ENCODE measurements at places on chromosomes 3 and 15.

- DNase-seq, result no peak
Observed at GRCh38 chr3:18194431-18194830, 230.7 kb downstream of the SATB1 start.

DNA sequence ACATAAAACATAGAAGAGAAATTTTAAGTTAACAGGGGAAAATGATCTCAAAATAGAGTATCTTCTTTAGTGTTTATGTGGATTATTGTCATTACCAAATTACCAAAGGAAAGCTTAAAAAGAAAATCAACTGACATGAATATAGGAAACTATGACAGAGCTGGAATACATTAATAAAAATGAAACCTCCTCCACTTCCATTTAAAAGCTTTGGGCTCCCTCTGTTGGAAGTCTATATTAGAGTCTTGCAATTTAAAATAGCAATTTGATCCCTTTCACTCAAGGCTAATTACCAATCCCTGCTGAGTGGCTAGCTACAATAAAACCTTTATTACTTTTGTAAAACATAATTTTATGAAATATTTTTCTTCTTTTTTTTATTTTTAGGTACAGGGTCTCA is 61.4 kb upstream of the IMPG2 start:
- peak; percentile 6 for DNase-seq

DNA sequence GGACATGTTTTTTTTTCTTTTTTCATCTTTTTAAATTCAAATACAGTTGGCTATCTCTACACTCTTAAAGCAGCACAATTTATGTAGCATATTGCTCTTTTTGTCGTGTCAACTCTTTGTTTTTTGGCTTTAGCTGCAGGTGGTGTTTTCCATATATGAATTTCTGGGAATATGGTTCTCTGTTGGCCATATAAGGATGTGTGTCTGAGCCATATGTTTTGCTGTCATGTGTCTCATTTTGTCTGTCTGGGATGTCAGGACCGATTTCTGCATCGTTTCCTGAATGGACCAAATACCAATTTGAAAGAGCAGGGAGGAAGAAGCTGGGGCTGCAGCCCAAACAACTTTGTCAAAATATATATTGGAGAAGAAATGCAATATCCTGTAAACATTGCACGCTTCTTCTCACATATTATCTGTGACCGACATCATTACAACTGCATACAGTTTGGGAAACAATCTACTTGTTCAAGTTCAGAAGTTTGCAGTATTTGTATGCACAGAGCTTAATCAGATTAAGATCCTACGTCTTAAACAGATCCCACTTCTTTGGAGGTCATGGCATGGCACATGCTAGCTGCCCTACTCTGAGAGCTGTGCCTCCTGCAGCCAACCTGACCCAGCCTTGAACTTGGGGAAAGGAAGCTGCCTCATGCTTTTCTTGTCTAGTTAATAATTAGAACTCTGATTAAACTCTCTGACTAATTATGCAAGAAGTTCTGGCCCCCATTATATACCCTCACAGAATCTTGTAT is 4.0 kb upstream of the SATB1 start:
- no peak for DNase-seq

GRCh38 chr3:189458528-189458927 is 172.7 kb upstream of the TP63 start:
- no peak for DNase-seq

GRCh38 chr3:61158667-61159066 is 92.6 kb downstream of the FHIT start:
- DNase-seq, result no peak

GRCh38 chr3:123119802-123120201 is 53.0 kb downstream of the PDIA5 start:
- peak; percentile 45 for DNase-seq

DNA sequence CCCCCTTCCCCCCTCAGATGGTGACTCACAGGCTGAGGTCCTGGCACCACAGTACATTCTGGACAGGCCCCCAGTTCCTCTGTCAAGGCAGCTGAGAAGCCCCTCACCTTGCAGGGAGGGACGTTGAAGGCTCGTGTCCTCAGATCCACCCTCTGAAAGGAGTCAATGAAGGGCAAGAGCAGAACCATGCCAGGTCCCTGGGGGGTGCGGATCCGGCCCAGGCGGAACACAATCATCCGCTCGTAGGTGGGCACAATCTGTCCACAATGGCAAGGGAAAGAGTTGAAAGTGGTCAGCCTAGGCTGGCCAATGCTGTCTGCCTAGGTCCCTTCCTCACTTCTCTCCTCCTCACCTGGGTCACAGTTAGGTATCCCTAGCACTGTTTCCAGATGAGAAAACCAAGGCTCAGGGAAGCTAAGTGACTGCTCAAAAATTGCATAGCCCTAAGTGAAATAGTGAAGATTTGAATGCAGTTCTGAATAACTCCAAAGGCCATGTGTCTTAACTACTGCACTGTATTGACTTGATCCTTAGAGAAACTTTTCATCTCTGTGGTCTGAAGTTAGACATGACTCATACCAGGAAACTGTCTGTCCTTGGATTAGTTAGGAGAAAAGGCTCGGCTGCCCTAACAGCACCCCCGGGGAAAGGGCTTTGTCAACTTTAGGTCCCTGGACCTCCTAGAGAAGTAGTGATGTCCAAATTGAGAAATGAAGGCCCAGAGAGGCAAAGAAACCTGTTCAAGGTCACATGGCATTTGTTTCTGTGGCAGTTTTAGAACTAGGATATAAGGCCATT is 2.9 kb downstream of the STOML1 start:
- DNase-seq, result no peak

- DNase-seq, result no peak
Observed at GRCh38 chr15:81955382-81956062, 90.3 kb downstream of the MEX3B start.

- DNase-seq, result no peak
Observed at GRCh38 chr3:183226333-183226890, 26.6 kb upstream of the B3GNT5 start.

DNA sequence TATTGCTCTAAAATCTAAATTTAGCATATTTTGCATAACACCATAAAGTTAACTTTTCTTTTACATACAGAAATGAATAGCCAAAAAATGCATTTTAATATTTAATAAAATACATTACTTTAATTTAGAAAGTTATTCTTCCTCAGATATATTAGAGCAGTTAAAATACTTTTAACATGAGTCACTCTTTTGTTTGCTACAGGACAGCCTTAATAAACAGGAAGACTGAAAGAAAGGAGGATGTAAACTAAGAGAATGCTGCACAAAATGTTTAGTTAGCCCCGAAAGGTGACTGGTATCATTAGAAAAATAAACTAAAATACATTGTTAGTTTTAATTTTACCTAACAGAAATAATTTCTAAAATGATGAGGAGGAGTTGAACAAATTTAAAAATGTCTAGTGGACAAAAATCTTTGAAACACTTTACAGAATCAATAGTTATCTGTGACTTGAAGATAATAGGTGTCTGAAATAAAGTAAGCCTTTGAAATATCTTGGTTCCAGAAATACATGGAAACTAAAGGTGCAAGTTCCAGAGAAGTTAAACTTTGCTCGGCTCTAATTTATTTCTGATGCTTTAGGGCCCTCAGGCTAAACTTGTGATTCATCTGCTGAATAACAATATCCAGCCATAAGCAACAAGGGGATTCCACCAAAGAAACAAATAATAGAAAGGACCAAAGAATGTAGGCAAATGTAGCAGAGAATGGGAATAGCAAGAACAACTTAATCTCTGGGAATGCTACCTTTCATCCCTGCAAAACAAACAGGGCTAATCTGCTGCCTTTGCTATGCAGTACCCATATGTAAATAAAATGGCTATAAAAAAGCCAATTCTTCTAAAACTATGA is 138.3 kb upstream of the UBP1 start:
- DNase-seq, result peak; percentile 14

GRCh38 chr3:124084022-124084881 is 92.3 kb upstream of the ROPN1 start:
- no peak for DNase-seq

DNA sequence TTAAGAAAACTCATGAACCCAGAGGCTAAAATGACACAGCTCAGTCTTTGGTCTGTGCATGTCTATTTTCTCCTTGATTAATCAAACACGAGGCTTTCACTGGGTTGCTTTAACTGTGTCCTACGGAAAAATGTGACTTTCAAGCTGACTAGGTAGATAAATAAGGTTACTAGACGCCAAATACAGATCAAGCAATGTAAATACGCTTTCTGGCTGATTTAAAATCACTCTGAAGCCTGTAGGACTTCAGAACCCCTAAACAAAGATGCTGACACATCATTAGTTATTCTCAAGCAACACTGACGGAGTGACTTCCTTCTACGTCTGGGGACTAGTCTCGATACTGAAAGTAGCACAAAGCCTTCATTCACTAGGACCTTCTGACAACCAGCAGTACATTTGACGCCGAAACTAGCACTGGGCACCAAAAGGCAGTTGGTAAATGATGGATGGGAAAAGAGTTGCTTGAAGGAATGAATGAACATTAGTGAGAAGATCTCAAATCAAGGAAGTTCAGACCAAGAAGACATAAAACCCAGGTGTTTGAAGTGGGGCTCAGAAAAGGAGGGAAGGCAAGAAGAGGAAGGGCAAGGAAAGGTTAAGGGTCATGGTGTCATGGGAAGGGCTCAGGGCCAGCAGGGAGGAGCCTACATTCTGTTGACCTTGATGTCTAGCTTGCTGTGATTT is 67.1 kb upstream of the CDV3 start:
- no peak for DNase-seq

GRCh38 chr3:183503746-183504145 is 51.8 kb downstream of the KLHL6 start:
- DNase-seq, result no peak

- no peak for DNase-seq
Observed at GRCh38 chr3:67389176-67389575, 265.2 kb downstream of the SUCLG2 start.

DNA sequence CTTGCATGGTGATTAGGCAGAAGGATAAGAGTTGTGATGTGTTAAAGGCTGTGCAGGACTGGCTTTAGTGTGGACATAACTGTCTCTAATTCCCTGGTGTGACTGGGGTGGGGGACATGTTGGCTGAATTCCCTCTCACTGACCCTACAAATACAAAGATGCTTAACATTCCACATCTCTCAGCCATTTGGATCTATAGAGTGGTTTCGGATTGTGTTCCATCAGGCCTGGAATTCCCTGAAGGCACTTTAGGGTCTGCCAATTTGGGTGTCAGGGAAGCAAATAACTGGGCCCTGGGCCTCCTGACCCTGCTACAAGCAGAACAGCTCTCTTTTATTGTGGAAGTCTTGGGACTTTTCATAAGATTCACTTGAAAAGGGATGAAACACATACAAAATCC is 56.2 kb downstream of the ARHGEF26 start:
- peak; percentile 29 for DNase-seq

- DNase-seq, result no peak
Observed at GRCh38 chr3:152176241-152176640, 92.5 kb upstream of the MBNL1 start.

GRCh38 chr3:9253327-9253726 is 3.9 kb upstream of the SRGAP3 start:
- no peak for DNase-seq

- no peak for DNase-seq
Observed at GRCh38 chr3:27349832-27350231, 19.4 kb downstream of the NEK10 start.

DNA sequence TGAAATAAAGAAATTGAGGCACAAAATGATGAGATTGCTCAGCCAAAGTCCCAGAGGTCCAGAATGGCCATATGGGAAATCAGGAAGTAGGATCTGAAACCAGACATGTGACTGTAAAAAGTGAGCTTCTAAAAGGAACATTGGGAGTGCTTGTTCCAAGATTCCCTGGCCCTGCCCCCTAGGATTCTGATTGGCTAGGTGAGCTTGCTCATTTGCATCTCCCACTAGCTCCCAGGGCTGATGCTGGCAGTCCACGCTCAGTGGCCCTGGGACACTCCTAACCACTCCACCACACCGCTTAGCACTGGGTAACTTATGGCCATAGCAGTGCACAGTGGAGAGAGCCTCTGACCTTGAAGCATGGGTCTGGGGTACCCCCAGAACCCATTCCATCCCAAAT is 326.7 kb downstream of the NTRK3 start:
- no peak for DNase-seq

DNA sequence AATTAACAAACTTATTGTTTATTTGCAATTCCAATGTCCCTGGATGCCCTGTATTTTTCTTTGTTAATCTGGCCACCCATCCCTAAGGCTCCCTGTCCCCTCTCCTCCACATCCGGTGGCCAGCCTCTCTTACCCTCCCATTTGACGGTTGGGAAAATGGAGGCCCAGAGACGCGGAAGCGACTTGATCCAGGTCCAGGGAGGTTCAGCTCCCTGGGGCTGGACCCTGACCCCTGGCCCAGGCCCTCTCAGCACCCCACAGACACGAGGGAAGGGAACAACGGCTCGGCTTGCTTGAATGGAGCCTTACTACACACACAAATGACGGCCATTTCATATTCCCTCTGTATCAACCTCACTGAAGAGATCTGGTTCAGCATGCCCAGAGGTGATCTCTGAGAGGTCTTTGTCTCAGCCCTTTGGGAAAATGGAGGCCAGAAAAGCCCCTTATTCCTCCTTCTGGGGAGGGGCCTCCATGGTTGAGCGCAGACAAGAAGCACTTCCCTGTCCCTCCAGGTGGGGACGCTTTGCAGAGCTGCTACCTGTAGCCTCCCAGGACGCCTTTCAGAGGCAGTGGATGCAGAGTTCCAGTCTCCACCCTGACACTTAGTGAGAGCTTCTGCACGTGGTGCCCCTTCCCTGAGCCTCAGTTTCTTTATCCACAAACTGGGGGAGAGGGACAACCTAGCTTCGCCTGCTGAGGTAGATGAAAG is 82.1 kb downstream of the ATP2B2 start:
- no peak for DNase-seq

DNA sequence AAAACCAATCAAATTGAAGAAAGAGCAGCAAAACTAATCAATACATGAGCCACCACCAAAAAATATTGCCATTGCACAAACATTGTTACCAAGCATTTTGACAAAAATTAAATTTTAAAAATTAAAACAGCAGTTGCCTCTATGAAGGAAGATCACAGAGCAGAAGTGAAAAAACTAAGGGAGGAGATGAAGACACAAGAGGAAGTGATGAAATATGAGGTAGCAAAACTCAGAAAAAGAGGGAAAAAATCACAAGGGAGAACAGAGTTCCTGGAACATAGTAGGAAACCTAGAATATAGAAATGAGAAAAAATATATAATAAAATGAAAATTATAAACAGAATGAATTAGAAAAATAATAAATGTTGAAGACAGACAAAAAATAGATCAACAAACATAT is 7.3 kb upstream of the SERPINI2 start:
- DNase-seq, result no peak

GRCh38 chr3:172561897-172562640 is 38.8 kb upstream of the TNFSF10 start:
- no peak for DNase-seq

GRCh38 chr3:34301313-34301712 is 502.9 kb downstream of the PDCD6IP start:
- DNase-seq, result peak; percentile 17

GRCh38 chr15:44536962-44537734 is at the start of gene EIF3J:
EIF3J (plus strand) TSS chr15:44537147; CDS start chr15:44537195, 48 bp downstream.
- DNase-seq, result peak; percentile 94

GRCh38 chr3:55368366-55368765 is 118.7 kb downstream of the WNT5A start:
- DNase-seq, result no peak

DNA sequence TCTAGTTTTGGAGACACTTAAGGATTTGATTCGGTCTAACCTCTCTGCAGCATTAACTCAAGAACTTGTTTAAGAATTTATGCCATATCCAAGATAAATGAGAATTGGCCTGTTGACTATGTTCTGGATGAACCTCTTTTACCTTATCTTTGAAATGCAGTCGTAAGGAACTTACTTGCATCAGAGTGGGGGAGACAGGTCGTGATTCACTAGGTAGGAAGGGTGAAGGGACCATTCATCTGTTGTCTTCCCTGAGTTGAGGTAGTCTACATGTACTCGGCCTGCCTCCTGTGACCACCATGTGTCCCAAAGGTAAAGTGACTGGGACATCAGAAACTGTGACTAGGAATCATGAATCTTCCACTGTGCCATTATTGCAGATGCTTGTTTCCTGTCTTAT is 248.0 kb upstream of the P2RY1 start:
- no peak for DNase-seq

Data from neuronal stem cell (in vitro differentiated cells).